NCI-H1930 (cell line): ENCODE measurements at places on chromosomes 3 and 15.

DNA sequence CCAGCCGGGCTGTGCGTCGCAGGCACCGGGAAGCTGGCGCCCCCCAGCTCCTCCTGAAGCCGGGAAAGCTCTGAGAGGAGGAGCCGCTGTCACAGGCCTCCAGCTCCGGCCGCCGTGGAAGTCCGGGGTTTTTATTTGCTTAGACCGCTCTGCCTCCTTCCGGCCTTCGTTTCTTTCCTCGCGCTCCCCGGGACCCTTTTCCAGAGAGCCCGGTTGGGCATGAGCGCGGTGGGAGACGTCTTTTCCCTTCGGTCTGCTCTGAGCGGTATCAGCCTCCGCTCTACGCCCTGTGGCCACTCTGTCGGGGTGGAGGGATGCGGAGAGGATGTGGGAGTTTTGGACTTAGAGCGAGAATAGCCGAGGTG is 559 bp downstream of the SENP5 start:
- DNase-seq: peak; percentile 16

DNA sequence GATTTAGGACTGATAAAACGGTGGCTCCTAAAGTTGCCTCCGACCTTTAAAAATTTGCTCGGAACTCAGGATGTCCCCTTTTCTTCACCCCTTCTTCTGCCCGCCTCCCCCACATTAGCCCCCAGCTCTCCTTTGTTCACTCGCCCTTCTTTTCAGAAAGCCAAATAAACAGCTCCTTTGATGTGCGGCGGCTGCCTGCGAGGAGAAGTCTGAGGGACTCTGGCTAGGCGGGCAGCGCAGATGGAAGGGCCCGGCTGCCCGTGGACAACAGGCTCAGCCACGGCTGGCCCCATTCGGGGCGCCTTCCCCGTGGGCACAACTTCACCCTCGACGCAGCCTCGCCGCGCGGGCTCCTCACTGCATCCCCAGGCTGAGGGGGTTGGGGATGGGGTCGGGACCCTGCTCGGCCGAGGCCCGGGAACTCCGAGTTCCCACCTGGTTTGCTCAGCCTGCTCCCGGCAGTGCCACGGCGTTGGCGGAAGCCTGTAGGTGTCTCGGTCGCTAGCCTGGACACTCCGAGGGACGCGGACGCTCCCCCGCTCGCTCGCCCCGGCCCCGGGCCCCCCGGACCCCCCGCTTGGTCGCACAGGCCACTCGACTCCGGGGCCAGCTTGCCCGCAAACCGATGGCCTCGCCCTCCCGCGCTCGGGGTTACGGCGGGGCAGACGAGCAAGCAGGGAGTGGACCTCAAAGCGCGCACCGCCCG is 897 bp upstream of the TLE3 start:
- DNase-seq: no peak

DNA sequence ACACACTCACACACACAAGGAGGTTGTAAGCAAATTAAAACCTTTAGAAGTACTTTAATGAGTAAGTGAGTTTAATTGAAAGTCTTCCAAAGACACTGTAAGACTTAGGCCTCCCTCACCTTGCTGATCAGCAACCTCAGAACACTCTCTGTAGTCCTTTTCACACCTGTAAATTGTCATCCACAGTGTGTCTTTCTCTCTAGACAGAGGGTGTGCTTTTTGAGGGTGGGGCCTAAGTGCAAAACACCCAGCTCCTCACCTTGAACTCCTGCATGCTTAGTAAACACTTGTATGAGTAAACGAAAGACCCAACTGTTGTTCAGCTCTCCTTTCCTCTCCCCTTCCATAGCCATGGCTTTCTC is 183.2 kb upstream of the IL12A start:
- DNase-seq: no peak

DNA sequence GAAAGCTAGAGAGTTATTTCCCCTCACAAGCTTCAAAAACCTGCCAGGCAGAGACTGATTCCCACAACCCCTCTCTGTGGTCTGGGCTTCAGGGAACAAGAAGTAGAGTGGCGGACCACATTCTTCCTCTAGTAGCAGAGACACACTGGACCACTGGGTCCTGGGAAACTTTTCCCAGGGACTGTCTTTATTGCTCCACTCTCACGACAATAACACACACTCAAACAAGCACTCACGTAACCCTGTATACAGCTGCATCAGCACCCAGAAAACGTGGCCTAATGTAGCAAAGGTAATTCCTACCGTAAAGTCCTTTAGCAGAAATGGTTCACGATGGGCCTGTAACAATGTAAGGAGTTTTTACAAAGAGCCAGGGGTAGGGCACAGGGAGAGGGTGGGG is 27.6 kb downstream of the CPOX start:
- no peak for DNase-seq

GRCh38 chr15:52317688-52318087 is 22.1 kb upstream of the MYO5C start:
- DNase-seq: no peak

GRCh38 chr3:47340866-47341265 is 40.0 kb upstream of the PTPN23 start:
- no peak for DNase-seq

- DNase-seq: no peak
These were observed 86.0 kb downstream of the EFL1 start for GRCh38 chr15:82176542-82176941.

- DNase-seq: no peak
These were observed 47.0 kb downstream of the MTHFS start for GRCh38 chr15:79849789-79850188.

- DNase-seq: no peak
These were observed 40.9 kb upstream of the RYK start for GRCh38 chr3:134291319-134292254.

- no peak for DNase-seq
These were observed 50.9 kb downstream of the CAPN7 start for GRCh38 chr3:15256861-15257341.

- no peak for DNase-seq
These were observed 20.0 kb downstream of the GRIP2 start for GRCh38 chr3:14520149-14520548.
